ENCODE measurements at places on chromosomes 6 and 20.

- no peak for DNase-seq
These were observed 9.8 kb upstream of the TPBG start for GRCh38 chr6:82353848-82354247.

- DNase-seq = no peak
These were observed 300.7 kb downstream of the RNGTT start for GRCh38 chr6:88662653-88663174.

DNA sequence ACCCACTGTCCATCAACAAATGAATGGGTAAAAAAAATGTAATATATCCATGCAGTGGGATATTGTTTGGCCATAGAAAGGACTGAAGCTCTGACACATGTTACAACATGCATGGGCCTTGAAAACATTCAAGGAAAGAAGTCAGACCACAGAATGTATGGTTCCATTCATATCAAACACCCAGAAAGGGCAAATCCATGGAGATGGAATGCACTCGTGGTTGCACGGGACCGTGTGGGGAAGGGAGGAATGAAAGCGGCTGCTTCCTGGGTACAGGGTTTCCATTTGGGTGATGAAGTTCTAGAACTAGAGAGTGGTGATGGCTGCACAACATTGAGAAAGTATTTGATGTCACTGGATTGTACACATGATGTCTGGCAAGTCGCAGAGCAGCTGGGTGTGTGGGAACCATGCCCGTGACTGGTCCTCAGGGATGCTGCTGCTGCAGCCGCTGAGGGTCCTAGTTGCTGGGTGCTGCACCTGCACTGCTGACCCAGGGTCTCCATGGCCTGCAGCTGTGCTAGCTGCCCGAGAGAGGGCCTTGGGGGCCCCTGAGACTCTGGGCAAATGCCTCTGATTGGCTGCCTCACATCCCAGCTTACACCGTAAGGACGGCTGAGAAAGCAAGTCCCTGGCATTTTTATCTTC, 220.3 kb downstream of the NRN1 start:
- DNase-seq = no peak

- DNase-seq = no peak
These were observed 2.6 kb downstream of the TOMM6 start for GRCh38 chr6:41790045-41790444.

DNA sequence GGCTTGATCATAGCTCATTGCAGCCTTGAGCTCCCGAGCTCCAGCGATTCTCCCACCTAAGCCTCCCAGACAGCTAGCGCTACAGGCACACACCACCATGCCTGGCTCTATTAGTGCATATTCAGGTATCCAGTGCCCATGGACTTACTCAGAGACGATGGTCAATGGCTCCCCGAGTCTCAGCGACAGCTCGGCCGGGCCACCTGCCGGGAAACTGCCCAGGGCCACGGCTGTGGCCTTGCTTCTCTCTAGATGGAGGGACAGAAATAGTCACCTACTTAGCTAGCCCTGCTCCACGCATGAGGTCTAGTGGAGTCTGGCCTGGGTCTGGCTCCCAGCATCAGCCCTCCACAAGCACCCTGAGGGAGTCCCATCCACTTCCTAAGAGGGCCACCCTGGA, 11.7 kb downstream of the SLA2 start:
- no peak for DNase-seq

- no peak for DNase-seq
These were observed 1.7 kb downstream of the TRIM39 start for GRCh38 chr6:30328397-30328796.

GRCh38 chr6:83086751-83087150, 19.3 kb downstream of the DOP1A start:
- DNase-seq = no peak

DNA sequence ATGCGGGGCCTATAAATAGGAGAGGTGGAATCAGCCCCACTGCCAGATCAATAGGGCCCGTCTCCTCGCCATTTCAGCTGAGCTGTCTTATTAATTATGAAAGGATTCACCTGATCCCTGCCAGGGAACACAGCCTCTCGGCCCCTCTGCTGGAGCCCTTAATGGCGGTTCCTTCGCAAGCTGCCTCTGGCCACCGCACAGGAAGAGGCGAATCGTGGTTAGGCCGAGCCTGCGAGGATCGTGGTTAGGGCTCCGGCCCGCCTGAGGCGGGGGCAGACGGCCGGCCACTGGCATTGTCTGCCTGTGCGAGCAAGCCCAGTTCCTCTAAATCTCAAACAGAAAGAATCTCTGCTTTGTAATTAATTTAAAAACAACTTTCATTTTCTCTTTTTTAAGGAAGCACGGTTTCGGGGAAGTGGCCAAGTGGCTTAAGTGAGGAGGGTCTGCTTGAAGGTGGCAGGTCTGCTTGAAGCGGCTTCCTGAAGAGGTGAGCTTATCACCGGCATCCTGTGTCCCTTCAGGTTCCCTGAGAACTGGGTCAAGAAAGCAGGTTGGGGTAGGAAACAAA, 9.2 kb downstream of the NRN1 start:
- DNase-seq = no peak

GRCh38 chr6:168603234-168603633, 162.2 kb downstream of the SMOC2 start:
- no peak for DNase-seq

DNA sequence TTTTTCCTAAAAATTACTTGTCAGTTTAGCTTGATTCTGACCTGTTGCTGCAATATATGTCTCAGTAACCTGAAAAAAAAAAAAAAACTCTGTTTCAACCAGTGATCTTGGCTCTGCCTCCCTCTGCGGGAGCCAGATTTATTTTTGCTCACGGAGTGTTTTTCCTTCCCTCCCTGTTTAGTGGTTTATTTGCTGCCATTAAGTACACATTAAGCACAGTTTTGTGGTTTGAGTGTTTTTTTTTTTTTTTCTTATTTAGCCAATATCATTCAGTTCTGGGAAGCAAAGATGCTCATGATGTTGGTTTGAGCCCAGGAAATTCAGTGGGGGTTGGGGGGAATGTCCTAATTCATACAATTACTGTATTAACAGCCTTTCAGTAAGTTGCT, 110.1 kb upstream of the GPR6 start:
- no peak for DNase-seq

GRCh38 chr6:169046021-169046420, 207.6 kb downstream of the THBS2 start:
- DNase-seq = no peak

DNA sequence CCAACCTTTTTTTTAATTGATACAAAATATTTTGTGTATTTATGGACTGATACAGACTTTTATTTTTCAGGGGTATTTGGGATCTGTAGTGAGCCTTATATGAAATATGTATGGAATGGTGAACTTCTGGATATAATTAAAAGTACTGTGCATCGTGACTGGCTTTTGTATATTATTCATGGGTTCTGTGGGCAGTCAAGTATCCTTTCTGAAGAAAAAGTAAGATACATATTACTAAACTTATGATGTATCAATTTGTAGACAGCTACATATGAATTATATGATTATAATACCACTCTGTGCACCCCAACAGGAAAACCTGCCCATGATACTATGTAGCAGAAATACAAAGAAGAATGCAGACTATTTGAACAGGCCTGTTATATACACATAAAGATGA, 47.2 kb downstream of the FIG4 start:
- DNase-seq = no peak

DNA sequence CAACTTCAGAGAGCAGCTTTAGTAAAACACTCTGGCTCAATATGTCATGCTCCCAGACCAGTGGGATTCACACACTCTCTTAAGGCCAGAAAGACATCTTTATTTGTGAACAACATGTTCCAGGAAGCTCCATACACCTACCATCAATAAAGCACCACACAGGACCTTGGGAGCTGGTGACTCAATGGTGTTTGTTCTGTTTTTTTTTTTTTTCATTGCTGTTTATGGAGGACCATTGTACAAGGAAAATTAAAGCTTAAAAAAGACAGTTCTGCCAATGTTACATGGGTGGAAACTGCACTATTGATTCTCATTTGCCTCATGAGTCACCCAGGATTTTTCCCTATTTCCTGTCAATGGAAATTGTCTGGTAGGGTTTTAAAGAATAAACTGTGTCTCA, 36.3 kb upstream of the TENT5A start:
- DNase-seq = no peak

- DNase-seq = no peak
These were observed 140.7 kb upstream of the MCHR2 start for GRCh38 chr6:100134703-100135102.

DNA sequence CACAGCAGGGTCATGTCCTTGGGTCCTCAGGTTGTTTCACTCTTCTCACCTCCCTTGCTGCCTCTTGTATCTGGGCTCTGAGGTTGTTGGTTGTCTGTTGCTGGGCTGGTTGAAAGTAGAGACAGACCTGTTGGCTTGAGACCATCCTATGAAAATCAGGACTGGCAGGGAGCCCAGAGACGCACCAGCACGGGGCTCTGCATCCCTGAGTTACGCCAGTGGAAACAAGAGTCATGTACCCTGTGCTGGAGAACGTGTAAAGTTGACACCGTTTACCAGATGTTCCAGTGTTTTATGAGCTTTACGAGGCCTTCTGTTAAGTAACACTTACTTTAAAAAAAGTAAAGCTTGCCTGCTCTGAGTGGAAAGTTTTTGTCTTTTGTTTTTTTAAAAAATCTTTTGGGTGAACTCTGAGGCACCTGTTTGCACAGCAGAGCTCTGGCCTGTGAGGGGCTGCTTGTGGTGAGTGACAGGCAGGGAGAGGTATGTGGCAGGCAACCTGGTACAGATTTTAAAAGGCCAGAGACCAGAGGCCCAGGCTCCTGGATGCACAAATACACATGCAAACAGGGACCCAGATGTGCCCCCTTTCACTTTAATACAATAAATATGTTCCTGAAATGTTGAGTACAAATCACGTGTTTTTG, 260.0 kb upstream of the SUPT3H start:
- no peak for DNase-seq

GRCh38 chr20:51058017-51058416, 35.1 kb upstream of the KCNG1 start:
- no peak for DNase-seq

GRCh38 chr20:34397096-34397495, 34.0 kb downstream of the ITCH start:
- DNase-seq = no peak

DNA sequence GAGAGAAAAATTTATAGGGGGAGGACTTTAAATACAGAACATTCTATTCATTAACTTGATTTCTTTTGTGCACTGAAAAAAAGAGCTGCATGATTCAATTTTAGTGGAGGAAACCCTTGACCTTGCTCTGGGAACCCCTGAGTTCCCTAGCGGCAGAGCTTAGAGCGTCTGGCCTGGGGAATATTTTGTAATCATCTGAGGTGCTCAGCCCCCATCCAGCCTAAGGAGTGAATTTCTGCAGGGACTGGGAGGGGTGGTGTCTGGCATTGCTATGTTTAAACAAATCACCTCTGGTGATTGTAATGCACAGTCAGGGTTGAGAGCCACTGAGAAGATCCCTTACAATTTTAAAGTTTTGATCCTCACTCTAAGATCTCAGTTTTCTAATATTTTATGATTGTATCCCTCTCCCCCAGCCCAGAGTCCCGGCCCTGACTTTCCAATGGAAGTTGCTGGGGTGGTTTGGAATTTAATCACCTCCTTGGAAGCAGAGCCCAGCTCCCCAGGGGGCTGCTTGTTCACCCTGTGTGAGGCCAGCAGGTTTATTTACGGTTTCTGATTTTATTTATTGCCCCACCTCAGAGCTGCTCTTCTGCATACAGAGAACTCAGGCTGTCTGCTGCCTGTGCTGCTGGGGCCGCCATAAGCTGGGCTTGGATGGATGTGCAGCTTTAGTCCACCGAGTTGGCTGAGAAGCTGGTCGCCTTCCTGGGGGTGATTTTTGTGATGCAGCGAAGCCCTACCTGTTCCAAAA, 263.1 kb downstream of the LRFN2 start:
- DNase-seq = no peak

- no peak for DNase-seq
These were observed 88.9 kb downstream of the HIVEP2 start for GRCh38 chr6:142855893-142856623.

- DNase-seq = no peak
These were observed 60.0 kb upstream of the PIM1 start for GRCh38 chr6:37109714-37110499.

DNA sequence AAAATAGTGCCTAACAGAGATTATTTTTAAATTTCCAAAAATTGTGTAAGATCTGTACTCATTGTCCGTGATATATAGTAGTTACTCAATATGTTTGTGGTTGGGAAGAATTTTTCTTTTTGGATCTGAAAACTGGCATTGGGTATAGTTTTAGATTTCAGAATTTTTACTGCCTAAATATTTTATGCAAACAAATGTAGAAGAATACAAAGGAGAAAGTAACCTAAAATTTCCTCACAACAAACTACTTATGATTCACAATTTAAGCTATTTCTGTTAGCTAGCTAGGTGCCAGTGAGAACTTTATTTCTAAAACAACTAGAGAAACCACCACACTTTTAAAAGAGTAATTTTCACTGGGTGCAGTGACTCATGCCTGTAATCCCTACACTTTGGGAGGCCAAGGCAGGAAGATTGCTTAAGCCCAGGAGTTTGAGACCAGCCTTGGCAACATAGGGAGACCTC, 38.8 kb downstream of the SESN1 start:
- DNase-seq = no peak

DNA sequence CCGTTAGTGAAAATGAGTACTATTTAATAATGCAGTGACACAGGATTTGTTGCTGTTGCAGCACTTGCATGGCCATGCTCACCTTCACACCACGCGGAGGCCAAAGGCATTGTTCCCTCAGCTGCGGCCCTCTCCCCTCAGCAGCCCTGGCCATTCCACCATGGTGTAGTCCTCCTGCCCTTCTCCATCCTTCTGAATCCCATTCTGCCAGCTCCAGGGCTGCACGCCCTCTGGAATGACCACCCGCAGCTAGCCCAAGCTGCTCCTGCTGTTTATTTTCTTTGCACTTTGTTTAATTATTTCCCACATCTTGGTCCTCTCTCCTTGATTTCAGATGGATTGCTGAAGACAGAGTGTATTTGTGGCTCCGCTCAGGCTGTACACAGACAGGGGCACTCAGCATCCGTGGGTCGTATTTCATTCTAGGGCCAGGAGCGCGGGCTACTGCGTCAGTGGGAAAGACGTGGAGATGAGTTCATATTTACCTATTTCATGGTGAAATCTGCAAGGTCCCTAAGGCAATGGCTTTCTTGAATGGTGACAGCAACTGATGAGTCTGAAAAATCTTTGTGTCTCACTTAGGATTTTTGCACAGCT, 81.4 kb upstream of the DUSP22 start:
- DNase-seq = no peak

- DNase-seq = no peak
These were observed 30.1 kb downstream of the RAMACL start for GRCh38 chr6:166556336-166556735.

GRCh38 chr20:47929368-47930115, 144.3 kb upstream of the SULF2 start:
- no peak for DNase-seq

DNA sequence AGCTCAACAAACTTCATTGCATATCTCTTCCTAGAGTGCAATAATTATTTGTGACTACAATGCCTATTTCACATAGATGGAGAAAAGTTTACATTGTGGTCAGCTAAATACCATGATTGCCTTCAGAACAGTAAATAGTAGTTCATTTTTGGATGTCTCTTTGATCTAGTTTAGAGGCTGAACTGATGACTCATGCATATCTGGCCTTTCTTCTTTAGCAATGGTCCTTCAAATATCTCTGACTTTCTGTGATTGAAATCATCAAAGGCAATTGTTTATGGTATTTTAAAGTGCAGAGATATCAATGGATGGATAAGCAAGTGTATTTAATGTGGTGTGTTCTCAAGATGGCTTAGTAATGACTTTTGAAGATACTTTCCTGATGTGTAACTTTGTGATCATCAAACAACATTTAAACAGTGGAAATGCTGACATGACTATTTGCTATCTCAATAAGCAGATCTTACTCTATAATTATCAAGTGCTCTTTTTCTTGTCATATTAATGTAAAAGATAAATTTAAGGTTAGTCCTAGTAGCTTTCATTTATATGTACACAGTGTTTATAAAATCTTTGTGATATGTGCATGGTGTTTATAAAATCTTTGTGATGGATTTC, 523.7 kb upstream of the SLC35B3 start:
- DNase-seq = no peak

All from stimulated activated CD4-positive, alpha-beta T cell treated with anti-CD3 and anti-CD28 coated beads, TNF-alpha, amount 100 ng/mL, for 4 hours (primary cell).